ENCODE measurements at places on chromosomes 7 and 10. TPM values are rescaled to one million over a fixed set of nuclear protein-coding genes. Genes with fewer than 3 reads are reported as not detected.

VGF gene
- 4.7 TPM for total RNA-seq

SYT15 gene
- total RNA-seq, result 3.4 TPM

PDK4 gene
- total RNA-seq, result 294 TPM

OPN1SW gene
- not detected for total RNA-seq

DNA sequence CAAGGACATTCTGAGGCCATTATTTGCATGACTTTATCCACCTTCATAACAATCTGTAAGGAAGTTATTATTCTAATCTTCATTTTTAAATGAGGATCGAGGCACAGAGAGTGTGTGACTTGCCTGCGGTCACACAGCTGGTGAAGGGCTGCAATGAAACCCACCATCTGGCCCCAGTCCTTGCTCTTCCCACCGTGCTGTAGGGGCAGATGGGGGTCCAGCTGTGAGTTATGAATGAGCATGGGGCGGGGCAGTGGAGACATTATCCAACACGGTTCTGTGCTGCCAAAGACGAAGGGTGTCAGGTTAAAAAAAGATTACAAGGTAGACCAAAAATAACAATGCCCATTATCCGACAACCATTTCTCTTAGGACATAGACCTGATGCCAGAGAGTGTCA, 417.5 kb upstream of the MGMT start:
- DNase-seq, result no peak
- no peaks in the 10 kb centered on the region for H3K36me3 ChIP-seq
- no peaks in the 10 kb centered on the region for H3K27me3 ChIP-seq
- no peak overlapping the region for H3K27ac ChIP-seq

DNA sequence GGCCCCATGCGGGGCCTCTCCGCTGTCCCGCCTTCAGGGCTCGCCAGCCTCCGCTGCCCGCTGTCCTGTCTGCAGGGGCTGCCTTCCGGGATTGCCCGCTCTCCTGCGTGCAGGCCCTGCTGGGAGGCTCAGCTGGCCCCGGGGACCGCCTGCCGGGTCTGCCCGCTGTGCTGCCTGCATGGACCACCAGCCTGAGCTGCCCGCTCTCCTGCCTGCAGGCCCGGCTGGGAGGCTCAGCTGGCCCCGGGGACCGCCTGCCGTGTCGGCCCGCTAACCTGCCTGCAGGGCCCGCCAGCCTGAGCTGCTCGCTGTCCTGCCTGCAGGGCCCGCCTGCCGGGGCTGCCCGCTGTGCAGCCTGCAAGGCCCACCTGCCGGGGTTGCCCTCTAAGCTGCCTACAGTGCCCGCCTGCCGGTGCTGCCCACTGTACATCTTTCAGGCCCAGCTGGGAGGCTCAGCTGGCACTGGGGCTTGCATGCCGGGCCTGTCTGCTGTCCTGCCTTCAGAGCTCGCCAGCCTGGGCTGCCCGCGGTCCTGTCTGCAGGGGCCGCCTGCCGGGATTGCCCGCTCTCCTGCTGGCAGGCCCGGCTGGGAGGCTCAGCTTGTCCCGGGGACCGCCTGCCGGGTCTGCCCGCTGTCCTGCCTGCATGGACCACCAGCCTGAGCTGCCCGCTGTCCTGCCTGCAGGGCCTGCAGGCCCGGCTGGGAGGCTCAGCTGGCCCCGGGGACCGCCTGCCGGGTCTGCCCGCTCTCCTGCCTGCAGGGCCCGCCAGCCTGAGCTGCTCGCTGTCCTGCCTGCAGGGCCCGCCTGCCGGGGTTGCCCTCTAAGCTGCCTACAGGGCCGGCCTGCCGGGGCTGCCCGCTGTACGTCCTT, 165.1 kb downstream of the GLRX3 start:
- H3K4me3 ChIP-seq, result no peak overlapping the region
- peak overlapping the region; percentile 40 for H3K27ac ChIP-seq
- H3K36me3 ChIP-seq, result no peaks in the 10 kb centered on the region
- H3K27me3 ChIP-seq, result no peaks in the 10 kb centered on the region
- DNase-seq, result peak; percentile 51

DNA sequence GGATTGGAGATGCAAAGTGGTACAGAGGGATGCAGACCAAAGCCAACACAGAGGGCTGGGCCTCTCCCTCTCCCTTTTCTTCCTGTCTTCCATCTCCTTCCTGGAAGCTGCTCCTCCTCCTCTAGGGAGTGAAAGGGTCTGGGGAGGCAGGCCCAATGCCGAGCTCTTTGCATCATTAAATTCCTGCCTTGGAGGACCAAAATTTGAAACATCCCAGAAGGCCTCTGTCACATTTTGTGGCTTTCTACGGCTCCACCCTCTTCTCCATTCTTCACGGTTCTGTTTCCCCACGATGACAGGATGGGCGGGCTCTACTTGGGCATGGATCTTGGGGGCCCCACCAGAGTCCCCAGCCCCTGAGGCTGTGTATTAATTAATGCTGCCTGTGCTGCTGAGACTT, 76.4 kb downstream of the NEURL1 start:
- H3K4me3 ChIP-seq, result no peak overlapping the region
- no peaks in the 10 kb centered on the region for H3K36me3 ChIP-seq
- H3K27ac ChIP-seq, result no peak overlapping the region
- no peaks in the 10 kb centered on the region for H3K4me1 ChIP-seq
- H3K27me3 ChIP-seq, result no peaks in the 10 kb centered on the region

- no peak for DNase-seq
- H3K27me3 ChIP-seq, result no peaks in the 10 kb centered on the region
- H3K36me3 ChIP-seq, result no peaks in the 10 kb centered on the region
- H3K4me1 ChIP-seq, result peaks cover 10% of the 10 kb centered on the region
These were observed 73.8 kb downstream of the PRPF18 start for GRCh38 chr10:13660551-13660920.

GRCh38 chr7:28405662-28406061, 6.7 kb upstream of the CREB5 start:
- peaks cover 8% of the 10 kb centered on the region for H3K27me3 ChIP-seq
- no peak overlapping the region for H3K4me3 ChIP-seq
- H3K4me1 ChIP-seq, result peaks cover 14% of the 10 kb centered on the region
- no peaks in the 10 kb centered on the region for H3K36me3 ChIP-seq
